ENCODE measurements at places on chromosomes 16 and 17.

DNA sequence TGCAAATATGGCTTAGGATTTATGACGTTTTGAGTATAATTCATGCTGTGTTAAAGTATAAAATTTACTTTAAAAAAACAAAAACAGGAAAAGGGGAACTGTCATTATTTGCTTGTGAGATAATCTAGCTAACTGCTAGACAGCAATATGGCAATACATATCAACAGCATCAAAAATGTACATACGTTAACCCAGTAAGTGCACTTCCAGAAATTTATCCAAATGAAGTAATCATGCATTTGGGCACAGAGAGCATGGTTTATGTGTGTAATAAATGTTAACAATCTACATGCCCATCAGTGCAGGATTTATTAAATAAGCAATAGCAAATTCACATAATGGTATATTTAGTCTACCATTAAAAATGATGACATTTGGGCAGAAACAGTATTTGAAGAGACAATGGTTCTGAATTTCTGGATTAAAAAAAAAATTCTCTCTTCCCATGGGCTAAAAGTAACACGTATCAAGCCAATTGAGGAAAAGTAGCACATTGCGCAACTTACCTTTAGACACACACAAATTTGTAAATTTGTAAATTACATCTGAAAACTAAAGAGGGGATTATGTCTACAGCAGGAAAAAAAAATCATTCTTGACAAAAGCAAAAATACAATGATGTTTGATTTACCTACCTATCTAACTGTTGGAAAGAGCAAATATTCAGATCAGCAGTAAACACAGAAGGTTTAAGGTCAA is 80.2 kb downstream of the CACNG1 start:
- no peak for DNase-seq

DNA sequence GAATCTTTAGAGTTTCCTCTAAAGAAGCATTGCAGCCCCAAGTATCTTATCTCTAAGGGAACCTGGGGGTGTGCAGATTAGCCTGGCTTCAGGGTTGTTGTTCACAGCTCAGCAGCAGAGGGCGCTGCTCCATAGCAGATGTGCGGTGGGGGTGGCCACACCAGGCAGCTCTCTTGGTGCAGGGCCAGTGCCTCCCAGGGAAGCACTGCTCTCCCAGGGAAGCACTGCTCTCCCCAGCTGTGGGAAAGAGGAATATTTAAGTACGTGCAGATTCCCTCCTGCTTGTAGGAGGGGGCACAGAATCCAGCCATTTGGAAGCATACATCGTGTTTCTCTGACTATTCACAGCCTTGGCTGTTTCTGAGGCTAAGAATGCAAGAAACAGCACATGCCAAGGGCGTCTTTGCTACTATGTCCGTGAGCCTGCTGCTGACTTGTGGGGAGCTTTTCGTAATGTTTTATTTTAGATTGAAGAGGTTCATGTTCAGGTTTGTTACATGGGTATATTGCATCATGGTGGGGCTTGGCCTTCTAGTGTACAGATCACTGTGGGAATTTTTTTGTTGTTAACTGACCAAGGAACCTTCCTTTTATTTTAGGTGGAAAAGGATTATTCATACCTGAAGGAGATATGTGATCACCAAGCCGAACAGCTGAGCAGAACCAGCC is 217.8 kb downstream of the SPECC1 start:
- peak; percentile 65 for DNase-seq

DNA sequence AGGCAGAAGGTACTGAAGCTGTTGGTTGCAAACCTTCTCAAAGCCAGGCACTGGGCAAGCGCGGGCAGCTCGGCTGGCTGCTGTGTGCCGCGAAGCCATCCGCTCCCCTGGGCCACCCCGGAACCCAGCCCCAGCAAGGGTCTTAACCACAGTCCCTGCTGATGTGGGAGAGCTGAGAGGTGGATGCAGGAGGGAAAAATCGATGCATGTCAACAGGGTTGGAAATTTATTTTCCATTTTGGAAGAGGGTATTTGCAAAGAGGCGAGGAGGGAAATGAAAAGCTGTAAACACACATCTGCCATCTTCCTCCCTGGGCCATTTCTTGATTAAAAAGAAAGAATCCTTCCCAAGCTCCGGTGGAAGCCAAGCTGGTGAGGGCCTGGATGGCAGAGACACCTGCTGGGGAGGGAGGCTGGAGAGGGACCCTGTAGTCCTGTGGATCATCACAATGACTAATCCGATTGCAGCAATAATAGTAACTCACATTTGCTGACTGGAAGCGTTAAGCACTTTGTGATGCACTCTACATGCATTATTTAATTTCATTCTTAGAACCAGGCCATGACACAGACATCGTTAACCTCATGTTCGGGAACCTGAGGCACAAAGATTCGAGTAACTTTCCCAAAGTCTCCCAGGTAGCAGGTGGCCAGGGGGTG is 13.9 kb upstream of the TBX2 start:
- no peak for DNase-seq

- no peak for DNase-seq
Measured at GRCh38 chr17:34045990-34046389, 209.1 kb upstream of the CCL2 start.

- no peak for DNase-seq
Measured at GRCh38 chr16:2884041-2884451, 1.0 kb downstream of the FLYWCH2 start.

- no peak for DNase-seq
Measured at GRCh38 chr16:89024546-89025060, 47.6 kb upstream of the CBFA2T3 start.

DNA sequence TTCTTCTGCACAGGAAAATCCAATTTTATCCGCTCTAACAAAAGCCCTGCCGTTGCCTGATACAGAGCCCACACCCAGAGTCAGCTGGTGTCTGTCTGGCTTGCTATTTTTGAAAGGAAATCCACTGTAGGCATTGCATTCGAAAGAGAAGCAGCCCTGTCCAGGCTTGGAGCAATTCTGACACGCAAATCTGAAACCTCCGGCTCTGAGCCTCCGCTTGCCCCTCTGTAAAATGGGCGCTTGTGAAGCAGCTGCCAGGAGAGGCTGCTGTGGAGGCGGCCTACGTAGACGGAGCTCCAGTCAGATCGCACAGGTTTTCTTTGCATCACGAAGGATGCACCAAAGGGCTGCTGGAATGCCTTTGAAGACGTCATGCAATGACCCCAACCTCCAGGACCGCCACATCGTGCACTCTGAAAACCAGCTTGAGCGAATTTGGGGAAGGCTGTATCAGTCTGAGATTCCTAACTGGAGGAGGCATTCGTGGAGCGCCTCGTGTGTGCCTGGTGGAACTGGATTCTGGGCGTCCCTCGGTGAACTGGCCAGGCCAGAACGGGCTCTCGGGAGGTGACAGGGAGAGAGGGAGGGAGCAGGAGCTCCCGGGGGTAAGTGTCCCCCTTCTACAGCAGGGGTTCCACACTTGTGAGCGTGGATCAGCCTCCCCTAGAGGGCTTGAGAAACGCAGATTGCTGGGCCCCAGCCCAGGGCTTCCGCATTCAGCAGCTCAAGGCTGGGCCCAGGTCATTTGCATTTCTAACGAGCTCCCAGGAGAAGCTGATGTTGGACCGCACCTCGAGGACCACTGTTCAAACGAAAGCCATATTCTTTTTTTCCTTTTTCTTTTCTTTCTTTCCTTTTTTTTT is 215.5 kb downstream of the MRTFB start:
- DNase-seq, result no peak

DNA sequence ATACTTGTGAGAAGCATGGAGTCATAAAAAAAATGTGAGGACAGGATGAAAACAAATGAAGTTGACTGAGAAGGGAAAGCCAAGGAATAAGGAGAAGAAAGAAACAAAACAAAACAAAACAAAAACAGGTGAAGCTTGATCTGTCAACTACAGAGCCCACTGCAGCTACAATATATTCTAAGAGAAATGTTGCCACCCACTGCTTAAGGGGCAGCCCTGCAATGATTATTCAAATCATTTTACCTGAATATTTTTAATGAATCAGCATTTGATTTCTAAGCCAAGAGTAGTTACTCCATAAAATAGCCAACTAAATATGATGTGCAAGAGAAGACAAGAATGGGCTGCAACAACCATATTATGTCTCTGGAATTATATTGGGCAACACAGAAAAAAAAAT is 252.0 kb upstream of the KIF2B start:
- no peak for DNase-seq

- no peak for DNase-seq
Measured at GRCh38 chr17:12390631-12391030, 275.1 kb upstream of the MYOCD start.

- no peak for DNase-seq
Measured at GRCh38 chr17:82794781-82795482, 43.1 kb downstream of the TBCD start.

GRCh38 chr16:3101018-3101840 is 2.1 kb upstream of the ZSCAN10 start:
- DNase-seq, result no peak

DNA sequence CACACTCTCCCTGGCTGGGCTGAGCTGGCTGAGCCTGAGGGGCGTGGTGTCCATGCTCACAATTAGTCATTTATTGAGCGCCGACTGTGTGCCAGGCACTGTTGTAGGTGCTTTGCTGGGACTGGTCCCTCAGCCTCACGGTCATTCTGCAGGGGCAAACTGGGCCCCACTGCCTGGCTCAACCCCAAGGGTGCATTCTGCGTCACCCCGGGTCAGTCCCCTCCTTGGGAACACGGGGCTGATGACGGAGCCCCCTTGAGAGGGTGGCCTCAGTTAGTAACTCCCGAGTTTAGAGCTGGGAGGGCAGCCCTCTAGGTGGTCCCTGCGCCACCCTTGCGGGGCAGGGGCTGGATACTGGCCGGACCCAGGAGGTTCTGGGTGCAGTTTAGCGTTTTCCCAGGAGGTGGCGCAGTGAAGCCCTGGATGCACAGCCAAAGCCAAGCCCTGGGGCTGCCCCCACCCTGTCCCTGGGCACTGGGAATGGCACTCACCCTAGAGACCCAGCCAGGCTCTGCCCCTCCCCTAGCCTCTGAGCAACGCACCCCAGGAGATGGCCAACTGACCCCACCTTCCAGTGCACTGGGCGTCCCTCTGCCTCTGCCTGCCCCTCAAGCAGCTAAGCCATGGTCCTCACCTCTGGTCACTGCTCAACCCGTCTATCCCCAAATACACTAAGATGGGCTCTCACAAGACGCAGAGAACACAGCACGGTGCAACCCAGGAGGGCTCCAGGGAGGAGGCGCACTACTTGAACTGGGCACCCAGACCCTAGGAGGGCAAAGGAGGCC is 243.2 kb upstream of the GSE1 start:
- peak; percentile 34 for DNase-seq

DNA sequence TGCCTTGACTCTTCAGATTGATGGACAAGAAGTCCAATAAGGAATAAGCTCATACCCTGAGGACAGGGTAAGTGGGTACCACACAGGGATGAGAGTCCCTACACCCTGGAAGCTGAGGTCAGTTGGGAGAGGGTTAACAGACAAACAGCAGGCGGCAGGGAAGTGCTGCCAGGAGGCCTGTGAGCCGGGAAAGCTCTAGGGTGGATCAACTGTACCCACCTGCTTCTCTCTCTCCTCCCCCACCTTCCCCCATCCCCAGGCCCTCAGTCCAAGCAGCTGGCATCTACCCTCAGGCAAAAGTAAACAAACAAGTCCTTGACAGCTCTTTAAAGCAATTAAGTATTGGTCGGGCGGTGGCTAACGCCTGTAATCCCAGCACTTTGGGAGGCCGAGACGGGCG is 20.7 kb upstream of the MYLK3 start:
- no peak for DNase-seq

- no peak for DNase-seq
Measured at GRCh38 chr16:86427433-86427851, 82.9 kb upstream of the FOXF1 start.

GRCh38 chr16:77212741-77213541 is 13.7 kb downstream of the SYCE1L start:
- no peak for DNase-seq

DNA sequence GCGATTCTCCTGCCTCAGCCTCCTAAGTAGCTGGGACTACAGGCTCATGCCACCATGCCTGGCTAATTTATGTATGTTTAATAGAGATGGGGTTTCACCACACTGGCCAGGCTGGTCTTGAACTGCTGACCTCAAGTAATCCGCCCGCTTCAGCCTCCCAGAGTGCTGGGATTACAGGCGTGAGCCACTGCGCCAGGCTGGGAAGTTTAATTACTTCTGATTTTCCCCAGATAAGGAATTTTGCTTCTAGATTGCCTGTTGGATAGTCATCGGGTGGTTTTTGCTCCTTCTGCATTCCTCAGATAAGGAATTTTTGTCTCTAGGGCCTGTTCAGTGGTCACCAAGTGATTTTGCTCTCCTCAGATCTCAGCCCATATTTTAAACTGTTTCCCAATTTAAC is 112.5 kb downstream of the MAP2K4 start:
- no peak for DNase-seq

DNA sequence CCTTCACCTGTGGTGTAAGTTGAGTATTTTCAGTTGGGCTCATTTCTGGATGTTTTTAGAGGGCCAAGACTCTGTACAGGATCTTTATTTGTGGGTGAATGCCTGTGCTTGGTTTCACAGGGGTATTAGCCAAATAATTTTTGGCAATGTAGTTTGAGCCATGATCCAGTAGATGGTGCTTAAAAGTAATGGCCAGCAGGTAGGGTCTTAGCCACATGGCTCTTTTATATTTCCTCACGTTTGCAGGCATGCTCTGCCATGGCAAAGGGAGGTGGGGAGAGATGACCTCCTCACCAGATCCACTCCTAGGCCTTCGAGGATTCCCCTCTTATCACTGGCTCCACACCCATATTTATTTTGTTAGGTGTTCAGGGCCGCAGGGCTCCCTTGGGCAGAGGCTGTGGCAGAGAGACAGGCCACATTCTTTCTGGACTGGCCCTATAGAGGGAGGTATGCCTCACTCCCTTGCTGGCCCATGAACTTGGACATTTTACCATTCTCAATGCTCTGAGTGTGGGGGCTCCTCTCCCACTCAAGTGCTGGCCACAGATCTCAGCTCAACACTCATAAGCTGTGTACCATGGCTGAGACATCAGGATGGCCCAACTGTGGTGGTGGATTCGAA is 417.1 kb downstream of the XYLT1 start:
- no peak for DNase-seq

DNA sequence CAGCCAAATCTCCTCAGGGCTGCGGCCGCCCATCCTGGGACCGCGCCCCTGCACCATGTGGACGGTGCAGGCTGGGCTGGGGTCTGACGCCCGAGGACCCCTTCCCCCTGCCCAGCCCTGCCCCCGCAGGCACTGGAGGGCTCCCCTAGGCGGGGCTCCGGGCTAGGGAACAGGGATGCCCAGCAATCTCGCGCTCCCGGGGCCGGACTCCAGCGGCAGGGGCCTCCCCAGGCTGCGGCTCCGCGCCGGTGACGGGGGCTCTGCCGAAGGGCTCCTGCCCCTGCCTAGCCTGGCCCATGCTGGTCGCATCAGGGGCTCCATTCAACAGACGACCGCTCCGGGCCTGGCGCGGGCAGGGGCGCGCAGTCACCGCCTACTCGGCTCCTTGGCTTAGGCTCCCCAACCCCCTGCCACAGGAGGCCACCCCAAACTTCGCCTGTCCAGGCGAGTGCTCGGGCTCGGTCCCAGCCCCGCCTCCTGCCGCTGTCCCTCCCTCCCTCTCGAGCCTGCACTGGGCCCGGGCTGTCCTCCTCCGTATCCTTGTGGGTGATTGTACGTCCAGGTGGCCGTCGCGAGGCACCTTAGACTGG is 27.4 kb upstream of the ADORA2B start:
- no peak for DNase-seq
